Lower leg skin (tissue), 4 donors: ENCODE measurements at places on chromosomes 3 and 15.
A peak's percentile ranks its signal among the peaks of the same experiment; 100 is the strongest.

GRCh38 chr3:25648925-25649830 lies 15.5 kb downstream of the TOP2B start:
- no peak for DNase-seq

GRCh38 chr15:41125931-41126642 lies 10.0 kb upstream of the INO80 start:
- DNase-seq, result no peak

DNA sequence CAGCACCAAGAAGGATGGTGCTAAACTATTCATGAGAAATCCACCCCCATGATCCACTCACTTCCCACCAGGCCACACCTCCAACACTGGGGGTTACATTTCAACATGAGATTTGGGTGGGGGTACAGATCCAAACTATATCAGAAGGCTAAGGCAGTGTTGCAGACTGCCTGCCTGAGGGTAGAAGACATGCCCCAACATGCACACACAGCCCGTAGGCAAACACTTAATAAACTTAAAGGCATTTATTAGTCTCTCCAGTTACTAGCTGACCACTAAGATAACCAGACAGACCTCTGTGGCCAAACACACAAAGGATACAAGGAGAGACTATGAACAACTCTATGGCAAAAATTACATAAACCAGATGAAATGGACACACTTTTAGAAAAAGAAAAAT lies 10.2 kb downstream of the FAM162A start:
- DNase-seq, result no peak

DNA sequence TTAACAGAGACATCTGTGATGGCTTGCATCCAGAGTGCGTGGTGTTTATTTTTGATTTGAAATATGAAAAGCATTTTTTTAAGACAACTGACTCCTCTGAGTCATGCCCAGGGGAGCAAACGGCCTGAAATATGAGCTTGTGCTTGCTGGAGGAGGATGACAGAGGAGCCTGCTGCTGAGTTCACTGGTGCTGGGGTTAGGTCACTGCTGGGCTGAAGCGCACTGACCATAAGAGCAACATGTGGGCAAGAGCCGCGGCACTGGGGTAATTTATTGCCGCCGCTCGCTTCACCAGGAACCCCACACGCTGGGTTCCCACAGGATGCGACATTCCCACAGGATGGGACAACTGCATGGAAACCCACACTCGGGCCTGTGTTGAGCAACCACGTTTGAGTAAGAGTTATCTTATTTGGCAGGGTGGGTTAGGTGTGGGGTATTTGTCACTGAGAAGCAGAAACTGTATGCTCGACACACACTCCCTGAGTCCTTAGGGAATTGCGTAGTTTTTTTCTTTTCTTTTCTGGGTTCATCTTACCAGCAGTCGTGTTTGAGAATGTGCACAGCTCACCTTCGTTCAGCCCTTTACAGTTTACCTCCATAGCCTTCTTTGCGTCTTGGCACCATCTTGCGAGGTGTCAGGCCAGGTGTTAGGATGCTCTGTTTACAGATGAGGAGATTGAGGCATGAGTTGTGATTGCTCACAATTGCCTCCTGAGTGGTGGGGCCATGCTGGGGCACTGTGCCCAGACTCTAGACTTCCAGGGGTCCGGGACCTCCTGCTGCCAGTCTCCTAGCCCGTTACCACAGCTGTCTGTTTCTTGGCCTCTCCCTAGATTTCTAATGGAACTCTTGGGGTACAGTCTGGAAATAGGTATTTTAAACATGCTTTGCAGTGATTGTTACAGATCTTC lies 60.4 kb downstream of the SMAD3 start:
- DNase-seq, result peak; percentile 86

- DNase-seq, result peak; percentile 84
Measured at GRCh38 chr15:74792227-74793016, 10.5 kb downstream of the CSK start.

DNA sequence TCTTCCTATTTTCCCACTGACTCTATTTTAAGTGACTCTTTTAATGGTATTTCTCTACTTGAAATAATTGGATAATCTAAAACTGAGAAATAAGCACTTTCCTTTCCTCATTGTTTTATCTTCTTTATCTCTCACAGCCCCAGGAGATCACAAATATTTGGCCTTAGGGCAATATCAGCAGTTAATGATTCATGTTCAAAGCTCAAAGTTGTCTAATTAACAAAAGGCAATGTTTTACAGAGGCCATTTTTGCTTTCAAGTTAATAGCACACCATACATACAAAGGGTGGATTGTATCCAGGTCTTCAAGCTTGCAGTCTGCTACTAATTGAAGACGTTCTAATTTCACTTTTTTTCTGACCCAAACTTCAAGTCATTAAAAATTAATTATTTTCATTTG lies 120.1 kb downstream of the LRRN1 start:
- DNase-seq, result no peak
